ENCODE measurements at places on chromosomes 11 and 22.

- peak; percentile 59 for DNase-seq
These were observed 26.5 kb downstream of the CTNND1 start for GRCh38 chr11:57787920-57788702.

DNA sequence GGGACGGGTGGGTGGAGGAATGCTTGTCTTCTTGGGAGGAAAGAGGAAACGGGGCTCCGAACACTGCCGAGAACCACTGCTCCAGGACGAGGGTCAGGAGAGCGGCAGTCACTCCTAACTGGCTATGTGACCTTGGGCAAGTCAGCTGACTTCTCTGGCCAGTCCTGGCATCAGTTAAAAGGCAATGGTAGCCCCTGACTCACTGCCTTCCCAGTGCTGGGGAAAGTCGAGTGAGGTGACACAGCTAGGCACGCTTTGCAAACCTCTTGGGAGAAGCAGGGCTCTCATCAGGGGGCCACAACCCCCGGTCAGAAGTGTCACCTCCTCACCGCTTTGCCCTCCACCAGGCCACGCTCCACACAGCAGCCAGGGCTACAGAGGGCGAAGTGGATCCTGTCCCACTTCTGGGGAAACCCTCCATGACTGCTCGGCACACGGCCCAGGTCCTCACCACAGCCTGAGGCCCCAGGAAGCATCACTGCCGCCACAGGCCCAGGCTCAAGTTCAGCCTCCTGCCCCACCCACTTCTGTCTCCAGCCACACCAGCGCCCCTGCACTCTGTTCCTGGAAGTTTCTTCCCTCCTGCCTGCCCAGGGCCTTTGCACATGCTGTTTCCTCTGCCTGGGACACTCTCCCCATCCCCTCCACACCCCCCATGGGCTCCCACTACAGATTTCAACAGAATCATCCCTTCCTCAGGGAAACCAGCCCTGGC lies 16.3 kb downstream of the IL2RB start:
- DNase-seq = no peak

DNA sequence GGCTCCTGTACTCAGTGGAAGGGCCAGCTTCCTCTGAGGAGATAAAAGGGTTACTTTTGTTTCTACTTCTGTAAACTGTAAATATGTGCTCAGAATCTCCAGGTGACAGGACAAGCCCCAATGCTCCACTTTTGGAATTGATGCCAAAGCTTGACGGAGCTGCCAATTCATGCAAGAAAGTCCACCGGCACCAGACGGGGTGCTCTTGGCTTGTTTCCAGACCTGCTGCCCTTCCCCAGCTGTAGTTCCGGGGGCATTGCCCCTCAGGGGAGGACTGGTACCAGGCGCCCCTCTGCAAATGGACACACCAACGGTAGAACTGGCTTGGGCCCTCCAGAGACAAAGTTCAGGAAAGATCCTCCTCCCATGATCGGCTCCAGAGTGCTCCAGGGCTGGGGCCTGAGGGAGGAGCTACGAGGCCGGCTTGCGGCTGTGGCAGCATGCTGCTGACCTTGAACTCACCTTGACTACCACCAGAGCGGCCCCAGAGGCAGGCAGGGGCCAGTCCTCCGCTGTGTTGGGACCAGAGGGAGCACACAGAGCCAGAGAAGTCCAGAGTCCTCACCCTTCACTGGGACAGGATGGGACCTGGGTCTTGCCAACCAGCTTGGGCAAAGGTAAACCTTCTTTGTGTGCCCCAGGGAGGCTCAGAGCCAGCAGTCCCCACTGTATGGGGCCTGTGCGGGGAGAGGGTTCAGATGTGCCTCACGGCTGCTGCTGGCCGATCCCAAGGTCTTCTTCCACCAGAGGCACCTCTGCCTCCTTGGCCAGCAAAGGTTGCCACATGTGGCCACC lies 17.8 kb upstream of the OAF start:
- no peak for DNase-seq

DNA sequence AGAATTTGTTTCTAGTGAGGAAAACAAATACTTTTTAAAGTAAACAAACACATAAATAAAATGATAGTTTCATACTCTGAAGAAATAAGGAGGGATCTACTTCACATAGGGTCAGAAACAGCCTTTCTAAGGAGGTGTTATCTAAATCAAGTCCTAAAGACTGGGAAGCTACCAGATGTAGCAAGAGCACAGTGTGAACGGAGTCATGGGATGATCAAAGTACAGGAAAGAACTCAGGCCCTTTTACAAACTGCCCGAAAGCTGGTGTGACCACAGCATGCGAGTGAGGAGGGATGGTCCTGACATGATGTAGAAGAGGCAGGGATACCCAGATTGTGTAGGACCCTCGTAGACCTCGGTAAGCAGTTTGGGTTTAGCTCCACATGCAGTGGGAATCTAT lies 102.8 kb downstream of the ARHGAP32 start:
- DNase-seq = no peak

DNA sequence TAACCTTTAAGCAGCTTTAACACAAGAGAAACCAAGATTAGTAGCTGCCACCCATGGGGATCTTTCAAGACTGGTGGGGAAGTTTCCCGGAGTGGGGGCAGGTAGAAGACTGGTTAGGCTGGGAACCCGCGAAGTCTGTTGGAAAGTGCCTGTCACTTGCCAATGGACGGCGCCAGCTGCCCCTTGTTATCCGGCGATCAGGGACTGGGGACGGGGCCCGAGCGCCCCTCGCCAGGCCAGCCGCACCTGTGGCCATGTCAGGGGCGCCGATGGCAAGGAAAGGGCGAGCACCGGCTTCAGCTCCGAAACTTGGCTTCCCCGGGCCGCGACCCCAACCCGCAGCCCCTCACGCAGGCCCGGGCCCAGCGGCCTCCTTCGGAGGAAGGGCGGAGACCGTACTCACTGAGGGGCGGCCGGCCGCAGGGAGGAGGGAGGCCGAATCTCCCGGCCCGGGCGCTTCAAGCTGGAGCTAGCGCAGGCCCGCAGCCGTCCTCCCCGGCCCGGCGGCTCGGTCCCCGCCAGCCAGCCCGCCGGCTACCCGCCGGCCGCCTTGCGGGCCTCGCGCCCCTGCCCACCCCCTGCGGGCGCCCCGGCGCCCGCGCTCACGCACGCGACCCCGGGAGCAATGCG lies 539 bp downstream of the EIF4ENIF1 start:
- peak; percentile 44 for DNase-seq

- no peak for DNase-seq
These were observed 704.0 kb downstream of the BRD1 start for GRCh38 chr22:49123621-49124192.

GRCh38 chr11:45556851-45557707 lies 108.3 kb downstream of the CHST1 start:
- DNase-seq = no peak

GRCh38 chr11:35404388-35404775 lies 15.0 kb downstream of the SLC1A2 start:
- no peak for DNase-seq

Measured in GM10248 (cell line).